ENCODE measurements at places on chromosomes 1 and 21.

GRCh38 chr1:223695014-223695548 is 17.3 kb upstream of the CAPN2 start:
- DNase-seq: no peak

DNA sequence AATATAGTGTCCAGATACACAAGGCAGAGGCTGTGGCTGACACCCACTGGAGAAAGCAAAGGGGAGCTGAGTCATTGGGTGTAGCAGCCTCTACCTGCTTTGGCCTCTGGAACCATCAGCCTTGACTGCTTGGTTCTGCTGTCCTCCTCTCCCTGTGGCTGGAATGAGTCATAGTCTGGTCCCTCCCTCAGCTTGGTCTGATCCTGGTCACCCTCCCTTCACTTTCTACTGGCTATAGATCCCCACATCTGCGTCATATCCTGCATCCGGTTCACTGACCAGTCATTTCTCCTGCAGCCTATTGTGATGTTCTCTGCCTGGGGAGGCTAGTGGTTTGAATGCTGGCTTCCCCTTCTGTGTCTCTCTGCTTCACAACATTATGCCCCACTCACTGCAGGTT is 372.8 kb upstream of the DAB1 start:
- DNase-seq: no peak

DNA sequence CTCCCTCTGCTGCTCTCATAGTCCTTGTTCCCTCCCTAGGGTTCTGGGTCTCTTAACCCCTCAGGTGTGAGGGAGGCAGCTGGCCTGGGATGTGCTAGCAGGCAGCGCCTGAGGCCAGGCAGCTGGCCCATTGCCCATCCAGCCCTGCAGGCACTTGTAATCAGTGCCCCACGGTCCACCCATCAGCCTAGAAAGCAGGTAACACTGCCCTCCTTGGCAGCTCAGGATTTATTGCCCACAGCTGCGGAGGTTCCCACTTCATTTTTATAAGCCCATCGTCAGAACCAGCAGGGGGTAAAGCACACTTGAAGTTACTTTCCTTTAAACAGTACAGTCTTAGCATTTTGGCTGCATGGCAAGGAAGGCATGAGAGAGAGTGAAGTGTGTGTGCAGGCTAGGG is 70.6 kb downstream of the TMEM53 start:
- DNase-seq: no peak

DNA sequence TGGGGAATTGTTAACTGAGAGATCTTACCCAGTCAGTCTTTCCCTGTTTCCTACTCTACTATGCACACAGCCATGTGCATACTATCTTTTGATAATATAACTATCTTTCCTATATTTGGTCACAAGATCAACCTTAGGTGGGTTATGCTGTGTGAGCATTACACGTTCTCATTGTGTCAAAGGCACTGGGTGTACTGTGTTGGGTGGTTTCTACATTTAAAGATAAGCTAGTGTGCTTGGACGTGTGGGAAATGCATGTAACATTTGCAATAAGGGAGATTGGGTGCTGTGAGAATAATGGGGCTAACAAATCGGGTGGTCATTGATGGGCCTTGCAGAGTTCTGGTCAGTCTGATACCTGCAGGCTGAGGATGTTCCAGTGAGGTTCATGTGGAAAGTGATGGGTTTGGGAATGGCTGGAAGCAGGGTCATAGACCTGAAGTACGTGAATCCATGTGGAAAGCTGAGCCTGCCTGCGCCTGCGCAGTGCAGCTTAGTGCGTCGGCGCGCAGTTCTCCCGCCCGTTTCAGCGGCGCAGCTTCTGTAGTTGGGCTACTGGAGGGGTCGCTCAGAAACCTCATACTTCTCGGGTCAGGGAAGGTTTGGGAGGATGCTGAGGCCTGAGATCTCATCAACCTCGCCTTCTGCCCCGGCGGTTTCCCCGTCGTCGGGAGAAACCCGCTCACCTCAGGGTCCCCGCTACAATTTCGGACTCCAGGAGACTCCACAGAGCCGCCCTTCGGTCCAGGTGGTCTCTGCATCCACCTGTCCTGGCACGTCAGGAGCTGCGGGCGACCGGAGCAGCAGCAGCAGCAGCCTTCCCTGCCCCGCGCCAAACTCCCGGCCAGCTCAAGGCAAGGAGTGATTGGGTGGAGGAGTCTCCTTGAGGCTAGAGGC is at the start of gene MSH4:
Gene MSH4, plus strand, starts transcription at position 507 of the 897 bp plus-strand sequence. Its CDS starts 104 bp downstream, at position 611.
- no peak for DNase-seq

DNA sequence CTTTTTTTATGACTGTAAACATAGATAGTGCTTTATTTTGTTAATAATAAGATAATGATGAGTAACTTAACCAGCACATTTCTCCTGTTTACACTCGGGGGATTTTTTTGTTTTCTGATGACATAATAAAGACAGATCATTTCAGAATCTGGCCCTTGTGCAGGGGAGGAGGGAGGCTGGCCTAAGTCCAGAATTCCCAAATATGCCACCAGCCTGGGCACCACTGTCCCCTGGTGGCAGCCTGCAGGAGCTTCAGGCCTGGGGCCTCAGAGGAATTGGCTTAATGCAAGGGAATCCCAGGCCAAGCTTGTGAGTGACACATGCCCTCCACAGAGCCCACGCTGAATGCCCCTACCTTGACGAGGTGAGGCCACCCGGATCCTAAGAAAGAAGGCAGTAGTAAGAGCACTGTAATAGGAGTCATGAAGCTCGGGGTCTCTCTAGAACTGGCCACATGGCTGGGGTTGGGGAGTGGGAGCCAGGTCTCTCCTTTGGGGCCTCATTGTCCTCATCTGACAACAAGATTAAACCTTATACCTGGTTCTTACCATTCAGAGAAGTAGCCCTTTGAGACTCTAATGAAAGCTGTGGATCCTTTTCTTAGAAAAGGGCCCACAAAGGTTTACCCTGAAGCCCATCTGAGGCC is 24.1 kb downstream of the ETNK2 start:
- peak; percentile 47 for DNase-seq

DNA sequence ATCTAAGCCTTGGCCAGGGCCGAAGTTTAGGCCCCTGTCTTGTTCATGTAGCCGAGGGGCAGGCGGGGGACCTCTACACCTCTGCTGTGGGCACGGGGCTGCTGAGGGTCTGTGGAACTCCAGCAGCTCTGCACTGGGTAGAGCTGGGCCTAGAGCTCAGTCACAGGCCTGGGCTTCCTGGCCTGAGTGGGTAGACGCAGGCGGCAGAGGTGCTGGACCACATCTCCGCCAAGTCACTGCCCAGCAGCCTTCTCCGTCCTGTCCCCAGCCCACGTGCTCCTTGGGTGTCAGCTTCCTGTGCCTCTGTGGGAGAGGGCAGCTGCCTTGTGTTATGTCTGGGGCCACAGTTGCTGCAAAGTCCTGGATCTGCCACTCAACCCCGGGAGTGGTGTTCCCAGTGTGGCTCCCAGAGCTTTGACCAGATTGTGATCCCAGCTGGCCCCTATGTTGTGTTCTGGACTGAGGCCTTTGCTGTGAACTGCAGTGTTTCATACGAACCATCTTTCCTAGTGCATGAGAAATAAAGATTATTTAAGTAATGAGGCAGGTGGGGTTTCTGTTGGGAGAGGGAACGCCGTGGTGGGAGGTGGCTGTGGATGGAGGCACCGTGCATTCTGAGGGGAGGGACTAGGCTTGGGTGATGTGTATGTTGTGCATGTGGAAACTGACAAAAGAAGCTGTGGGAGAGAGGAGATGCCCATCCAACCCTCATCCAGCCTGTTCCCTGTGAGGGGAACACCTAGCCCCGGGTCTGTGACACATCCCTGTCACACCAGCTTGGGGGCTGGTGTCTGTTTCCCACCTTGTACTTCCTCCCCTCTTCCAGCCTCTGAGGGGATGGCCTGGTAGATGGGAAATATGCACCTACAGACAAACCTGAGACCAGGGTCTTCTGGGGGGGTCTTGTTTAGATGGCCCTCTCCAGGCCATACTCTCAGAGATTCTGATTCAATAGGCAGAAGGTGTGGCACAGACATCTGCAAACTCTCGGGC is 12.2 kb downstream of the AMPD2 start:
- DNase-seq: no peak

- peak; percentile 71 for DNase-seq
Observed at GRCh38 chr1:150151291-150152181, 1.8 kb downstream of the PLEKHO1 start.

- peak; percentile 35 for DNase-seq
Observed at GRCh38 chr1:31181515-31182343, 58.0 kb downstream of the NKAIN1 start.

GRCh38 chr21:28207436-28208173 is 785.1 kb downstream of the LTN1 start:
- no peak for DNase-seq

DNA sequence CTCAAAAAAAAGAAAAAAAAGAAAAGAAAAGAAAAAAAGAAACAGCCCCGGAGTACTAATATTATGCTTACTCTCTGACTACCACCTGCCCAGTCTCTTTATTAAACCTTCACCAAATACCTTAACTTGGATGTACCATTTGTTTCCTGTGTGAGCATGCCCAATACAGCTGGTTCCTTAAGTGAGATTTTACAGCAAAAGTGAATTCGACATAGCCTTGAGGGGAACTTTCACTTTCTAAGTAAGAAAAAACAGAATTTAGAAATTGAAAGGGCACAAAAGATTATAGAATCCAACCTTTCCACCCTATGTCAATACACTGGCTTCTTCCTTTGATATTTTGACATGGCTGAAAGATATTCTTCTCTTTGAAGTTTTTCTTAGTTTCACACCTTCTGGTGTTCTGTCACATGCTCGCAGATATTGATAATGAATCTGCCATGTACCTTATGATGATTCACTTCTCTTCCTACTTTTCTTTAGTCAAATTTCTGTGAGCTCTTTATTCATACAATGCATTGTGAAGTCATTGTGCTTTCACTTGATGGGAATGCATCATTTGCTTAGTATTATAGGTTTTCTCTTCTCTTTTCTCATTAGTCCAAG is 5.2 kb upstream of the GIPC2 start:
- DNase-seq: no peak

DNA sequence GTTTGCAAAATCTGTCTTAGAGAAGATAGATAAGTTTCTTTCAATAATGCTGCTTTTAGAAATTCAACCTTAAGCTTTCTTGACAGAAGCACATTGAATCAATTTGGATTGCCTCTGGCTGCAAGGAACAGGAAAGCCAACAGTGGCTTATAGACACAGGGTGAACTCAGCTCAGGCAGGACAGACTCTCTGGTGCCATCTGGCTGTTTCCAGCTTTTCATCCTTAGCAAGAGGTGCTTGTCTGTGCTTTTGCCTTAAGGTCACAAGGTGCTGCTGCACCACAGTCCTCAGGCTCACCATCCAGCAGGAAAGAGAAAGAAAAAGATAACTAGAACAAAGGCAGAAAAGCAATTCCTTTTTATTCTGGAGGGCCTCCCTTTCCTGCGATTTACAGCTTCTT is 93.7 kb upstream of the ETS2 start:
- peak; percentile 45 for DNase-seq

DNA sequence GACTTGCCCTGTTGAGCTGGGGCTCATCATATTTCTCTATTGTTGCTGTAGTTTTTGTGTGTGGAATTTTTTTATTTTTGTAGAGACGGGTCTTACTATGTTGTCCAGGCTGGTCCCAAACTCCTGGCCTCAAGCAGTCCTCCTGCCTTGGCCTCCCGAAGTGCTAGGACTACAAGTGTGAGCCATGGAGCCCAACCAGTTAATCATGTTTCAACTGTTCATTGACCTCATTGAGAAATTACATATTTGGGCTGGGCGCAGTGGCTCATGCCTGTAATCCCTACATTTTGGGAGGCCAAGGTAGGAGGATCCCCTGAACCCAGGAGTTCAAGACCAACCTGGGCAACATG is 9.2 kb upstream of the PKNOX1 start:
- no peak for DNase-seq

DNA sequence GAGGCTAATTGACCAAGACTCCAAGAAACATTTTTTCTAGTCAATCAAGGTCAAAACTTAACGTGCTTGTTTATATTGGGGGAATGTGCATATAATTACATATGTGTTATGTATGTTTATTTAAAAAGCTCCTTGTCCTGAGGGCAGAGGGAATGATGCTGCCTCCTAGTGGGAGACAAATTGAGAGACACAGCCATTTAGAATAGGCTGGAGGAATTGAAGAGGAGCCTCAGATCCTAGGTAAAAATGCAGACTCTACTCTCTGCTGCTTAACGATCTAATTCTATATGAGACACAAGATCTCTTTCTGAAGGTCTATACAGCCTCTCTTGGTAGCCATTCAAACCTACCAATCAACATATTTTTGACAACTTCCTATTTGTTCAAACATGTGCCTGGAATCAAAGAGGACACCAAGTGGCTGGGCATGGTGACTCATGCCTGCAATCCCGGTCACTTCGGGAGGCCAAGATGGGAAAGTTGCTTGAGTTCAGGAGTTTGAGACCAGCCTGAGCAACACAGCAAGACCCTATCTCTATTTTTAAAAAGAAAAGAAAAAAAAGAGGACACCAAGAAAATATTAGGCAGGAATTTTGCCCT is 136.6 kb upstream of the ZNF648 start:
- peak; percentile 21 for DNase-seq

DNA sequence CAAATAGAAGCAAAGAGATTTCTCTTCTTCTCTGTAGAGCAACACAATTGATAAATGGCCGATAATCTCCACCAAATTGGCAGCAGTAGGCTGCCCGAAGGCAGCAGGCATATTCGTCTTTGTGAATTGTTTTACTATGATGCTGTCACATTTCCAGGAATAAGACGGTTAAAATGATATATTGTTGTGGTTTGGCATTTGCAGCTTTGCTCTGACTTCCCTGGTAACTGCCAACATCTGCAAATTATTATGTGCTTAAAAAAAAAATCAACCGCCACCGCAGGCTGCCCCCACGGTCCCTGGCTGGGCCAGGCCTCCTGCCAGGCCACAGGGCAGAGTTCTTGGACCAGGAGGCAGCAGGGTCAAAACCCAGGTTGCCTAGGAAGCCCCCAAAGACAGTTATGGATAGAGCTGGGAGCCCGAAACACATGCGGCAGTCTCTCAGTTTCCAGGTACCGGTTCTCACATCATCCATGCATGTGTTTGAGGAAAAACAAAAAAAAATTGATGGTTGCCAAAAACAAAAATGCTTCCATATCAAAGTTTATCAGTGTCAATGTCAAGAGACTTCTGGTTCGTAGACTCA is 179.3 kb downstream of the ETS2 start:
- DNase-seq: peak; percentile 65

Data from HL-60 (cell line).